CD4-positive, alpha-beta T cell treated with Interferon alpha-2 for 1 hour (primary cell): ENCODE measurements at places on chromosomes 7 and 10.

- DNase-seq = no peak
These were observed 809.5 kb upstream of the CELF2 start for GRCh38 chr10:10208196-10208595.

DNA sequence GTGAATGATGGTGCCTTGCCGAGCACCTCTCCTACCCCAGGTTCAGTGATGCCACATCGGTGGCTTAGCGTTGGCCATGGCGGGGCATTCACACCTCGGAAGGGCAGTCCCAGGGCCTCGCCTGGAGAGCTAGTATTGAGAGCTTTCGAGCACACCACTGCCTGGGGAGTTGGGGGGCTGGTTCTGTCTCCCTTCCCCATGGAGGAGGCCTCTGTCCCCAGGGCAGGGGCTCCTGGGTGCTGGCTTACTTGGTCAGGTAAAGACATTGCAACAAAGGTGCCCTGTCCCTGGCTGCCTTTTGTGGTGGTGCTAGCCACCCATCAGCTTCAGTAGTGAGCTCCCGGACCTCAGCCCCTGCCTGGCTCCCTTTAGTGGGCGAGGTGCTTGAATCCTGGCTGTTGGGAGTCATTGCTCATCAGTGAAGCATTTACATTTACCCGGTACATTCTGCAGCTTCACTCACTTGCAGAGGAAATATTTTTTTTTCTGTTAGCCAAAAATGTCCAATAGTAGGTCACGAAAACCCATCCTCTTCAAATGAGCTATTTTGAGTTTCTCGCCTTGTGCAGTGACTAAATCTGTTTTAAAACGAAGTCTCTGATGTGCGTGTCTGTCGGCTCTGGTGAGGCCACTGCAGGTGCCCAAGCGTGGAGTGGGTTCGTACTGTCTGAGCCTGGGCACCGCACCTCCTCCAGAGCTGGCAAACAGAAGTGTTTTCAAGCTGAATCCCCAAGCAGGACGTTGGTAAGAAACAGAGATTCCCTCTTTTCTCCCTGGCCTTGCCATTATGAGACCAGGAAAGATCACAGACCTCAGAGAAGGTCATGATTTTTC lies 95.5 kb downstream of the INPP5A start:
- DNase-seq = no peak

GRCh38 chr7:21108182-21108581 lies 319.7 kb upstream of the SP4 start:
- no peak for DNase-seq

DNA sequence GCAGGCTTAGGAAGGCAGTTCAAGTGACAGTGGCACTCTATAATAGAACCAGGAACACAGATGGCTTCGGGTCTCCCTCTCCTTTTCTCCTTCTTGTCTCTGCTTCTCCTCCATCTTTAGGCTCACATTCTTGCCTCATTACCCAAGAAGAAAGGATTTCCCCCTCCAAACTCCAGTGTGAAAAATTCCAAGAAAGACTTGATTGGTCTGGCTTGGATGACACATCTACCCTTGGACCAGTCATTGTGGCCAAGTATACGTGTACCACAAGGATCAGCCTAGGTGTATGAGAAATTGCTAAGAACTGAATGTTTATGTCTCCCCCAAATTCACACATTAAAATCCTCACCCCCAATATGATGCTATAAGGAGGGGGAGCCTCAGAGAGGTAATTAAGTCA lies 53.9 kb downstream of the PRTFDC1 start:
- no peak for DNase-seq

DNA sequence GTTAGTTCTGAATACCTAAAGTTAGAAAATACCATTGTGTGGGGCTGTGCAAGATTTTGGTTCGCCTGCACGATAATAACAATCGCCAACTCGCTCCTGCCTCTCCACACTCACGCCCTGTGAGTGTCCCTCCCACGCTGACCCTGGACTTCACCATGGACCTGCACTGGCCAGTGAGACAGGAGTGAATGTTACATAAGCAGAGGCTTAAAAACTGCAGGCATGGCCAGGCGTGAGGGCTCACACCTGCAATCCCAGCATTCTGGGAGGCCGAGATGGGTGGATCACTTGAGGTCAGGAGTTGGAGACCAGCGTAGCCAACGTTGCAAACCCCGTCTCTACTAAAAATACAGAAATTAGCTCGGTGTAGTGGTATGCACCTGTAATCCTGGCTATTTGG lies 68.4 kb downstream of the TCERG1L start:
- DNase-seq = no peak

DNA sequence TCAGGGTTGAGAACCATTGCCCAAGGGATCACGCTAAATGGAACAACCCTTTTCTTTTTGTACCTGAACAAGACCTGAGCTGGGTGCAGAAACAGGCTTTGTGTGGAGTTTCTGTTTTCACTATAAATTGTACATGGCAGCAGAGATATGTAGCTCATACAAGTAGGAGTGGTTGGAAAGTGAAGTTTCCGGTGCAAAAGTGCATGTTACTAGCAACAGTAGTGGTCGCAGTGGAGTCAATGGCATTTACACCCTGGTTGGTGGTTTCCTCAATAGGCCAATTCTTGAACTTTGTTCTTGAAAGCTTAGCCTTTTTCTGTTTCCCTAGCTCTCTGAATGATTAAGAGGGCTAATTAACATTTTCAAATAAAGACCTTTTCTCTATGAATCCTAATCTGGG lies 170.7 kb downstream of the NEBL start:
- no peak for DNase-seq

DNA sequence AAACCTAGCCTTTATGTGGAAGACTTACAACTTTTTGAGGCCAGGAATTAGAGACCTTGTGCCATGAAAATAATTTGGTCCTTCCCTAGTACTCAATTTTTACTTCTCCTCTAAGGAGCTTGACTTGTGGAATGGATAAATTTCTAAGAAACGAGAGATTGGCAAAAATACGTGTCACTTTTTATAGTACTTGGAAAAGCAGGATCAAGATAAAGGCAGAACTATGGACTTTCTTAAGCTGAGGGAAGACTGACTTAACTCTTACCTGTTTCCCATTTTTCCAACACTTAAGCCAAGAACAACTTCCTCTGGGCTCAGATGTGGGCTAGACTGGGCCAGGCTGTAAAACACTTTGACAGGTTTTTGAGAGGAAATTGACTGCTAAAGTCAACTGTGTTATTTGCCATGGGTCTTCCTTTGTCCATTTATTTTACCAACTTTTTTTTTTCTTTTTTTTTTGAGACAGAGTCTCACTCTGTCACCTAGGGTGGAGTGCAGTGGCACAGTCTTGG lies 2.0 kb upstream of the WBP1L start:
- no peak for DNase-seq

- DNase-seq = no peak
These were observed 23.1 kb upstream of the PTTG1IP2 start for GRCh38 chr7:90446137-90446899.

- DNase-seq = no peak
These were observed 25.5 kb downstream of the SLC18A2 start for GRCh38 chr10:117266400-117266799.

DNA sequence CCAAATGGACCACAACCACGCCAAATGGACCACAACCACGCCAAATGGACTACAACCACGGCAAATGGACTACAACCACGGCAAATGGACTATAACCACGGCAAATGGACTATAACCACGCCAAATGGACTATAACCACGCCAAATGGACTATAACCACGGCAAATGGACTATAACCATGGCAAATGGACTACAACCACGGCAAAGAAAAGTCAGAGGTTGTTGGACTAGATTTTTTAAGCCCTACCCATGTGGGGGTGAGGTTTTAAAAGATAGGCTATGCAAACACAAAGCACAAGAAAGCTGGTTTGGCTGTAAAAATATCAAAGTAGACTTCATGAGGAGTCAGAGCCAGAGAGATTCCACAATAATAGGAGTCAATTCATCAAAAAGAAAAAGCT lies 55.8 kb downstream of the NCAPG2 start:
- DNase-seq = no peak

DNA sequence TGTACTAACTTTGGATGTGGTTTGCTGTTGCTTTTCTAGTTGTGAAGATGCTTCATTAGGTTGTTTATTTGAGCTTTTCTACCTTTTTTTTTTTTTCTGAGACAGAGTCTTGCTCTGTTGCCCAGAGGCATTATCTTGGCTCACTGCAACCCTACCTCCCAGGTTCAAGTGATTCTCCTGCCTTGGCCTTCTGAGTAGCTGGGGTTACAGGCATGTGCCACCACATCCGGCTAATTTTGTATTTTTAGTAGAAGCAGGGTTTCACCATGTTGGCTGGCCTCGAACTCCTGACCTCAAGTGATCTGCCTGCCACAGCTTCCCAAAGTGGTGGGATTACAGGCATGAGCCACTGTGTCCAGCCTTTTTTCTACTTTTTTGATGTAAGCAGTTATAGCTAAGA lies 93.7 kb downstream of the ADAM22 start:
- no peak for DNase-seq

DNA sequence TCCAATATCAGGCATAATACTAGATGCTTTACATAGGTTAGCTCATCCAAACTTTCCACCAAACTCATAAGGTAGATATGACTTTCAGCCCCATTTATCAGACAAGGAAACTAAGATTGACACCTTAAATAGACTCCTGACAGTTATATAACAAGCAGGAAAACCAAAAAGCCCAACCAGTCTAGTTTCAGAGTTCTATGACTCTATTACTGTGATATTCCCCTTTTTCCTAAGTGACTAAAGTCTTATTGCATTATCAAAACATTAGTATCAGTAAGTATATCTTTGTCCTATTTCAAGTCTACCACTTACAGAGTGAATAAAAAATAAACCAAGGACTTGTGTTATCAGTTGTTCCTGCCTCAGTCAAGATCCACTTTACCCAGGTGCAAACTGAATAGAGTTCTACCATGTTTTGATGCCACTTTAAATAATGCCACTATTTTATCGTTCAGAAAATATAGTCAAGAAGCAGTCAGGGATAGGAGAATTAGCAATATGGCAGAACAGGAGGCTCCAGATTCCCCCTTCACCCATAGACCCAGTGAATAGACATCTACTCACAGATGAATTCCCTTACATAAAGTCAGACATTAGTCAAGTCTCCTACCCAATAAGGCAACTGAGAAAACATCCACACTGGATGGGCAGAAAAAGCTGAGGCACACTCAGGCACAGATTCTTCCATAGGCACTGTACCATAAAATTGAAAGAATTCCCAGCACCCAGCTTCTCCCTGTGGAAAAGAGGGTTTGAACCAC lies 74.1 kb downstream of the CRPPA start:
- no peak for DNase-seq

- no peak for DNase-seq
These were observed 275.2 kb downstream of the ACTR3B start for GRCh38 chr7:153034791-153035190.

DNA sequence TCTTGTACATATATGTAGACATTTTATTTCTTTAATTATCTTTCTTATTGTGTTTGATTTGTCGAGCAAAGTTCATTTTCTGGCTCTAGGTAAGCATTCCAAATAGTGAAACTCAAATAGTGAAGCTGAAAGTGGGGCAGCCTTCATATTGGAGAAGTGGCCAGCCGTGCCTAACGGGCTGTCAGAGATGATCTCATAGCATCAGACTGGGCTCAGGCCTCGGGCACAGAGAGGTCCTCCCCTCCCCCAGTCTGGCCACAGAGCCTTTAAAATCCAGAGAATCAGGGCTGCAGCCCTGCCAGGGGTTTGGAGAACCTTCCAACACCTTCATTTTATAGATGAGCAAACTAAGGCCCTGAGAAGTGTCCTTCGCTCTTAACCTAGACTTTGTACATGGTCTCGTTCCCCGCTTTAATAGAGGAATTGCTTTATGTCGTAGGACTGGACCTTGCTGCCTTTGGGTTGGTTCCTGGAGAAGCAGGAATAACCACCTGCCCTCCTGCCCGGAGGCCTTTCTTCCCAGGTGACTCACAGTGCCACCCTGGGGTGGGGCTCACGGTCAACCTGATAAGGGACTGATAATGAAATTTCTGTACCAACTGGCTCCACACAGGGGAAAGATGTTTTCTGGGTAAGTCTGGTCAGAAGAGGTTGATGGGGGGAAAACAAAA lies 7.3 kb downstream of the TSPAN15 start:
- no peak for DNase-seq

DNA sequence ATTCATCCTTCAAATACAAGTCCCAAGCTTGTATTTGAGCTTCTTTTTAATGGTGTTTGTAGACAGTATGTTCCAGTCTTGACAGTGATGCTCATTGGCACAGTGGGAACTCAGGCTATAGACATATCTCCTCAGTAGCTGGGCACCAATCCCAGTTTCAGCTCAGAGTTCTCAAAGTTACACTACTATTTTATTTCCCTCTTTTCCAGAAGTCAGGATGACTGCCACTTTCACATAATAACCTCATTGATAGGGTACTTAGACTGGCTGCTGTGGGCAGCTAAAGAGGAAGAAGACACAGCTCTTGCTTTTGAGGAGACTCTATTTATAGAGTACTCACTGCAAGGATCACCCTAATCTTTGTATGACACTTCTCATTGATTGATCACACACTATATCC lies 2.4 kb downstream of the GBF1 start:
- no peak for DNase-seq

GRCh38 chr7:40489844-40490602 lies 355.2 kb downstream of the SUGCT start:
- no peak for DNase-seq

- DNase-seq = no peak
These were observed 3.0 kb downstream of the PCLO start for GRCh38 chr7:83159731-83160130.

GRCh38 chr7:139340808-139341057 lies 404 bp upstream of the FMC1 start:
- DNase-seq = no peak

GRCh38 chr7:80255656-80256055 lies 121.0 kb downstream of the GNAI1 start:
- no peak for DNase-seq

GRCh38 chr10:111515706-111516105 lies 438.9 kb downstream of the ADRA2A start:
- no peak for DNase-seq

- no peak for DNase-seq
These were observed 8.8 kb upstream of the TRPV6 start for GRCh38 chr7:142894112-142894984.

DNA sequence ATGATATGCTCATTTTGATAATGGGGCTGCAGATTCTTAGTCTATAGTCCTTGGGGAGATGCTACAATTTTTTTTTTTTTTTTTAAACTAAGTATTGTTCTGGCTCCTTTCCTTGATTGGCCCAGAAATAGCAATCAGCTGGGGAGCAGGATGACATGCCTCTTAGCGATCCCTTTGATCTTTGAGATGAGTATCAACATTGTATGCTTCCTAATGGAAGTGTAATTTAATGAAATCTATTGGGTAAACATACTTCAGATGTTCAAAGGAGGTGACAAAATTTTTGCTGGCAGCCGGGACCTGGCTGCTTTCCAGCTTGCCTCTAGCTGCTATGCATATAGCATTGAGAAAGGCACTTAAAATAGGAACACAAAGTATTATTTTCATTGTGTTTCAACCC lies 43.5 kb downstream of the VTI1A start:
- DNase-seq = no peak

- DNase-seq = no peak
These were observed 23.9 kb downstream of the DRGX start for GRCh38 chr10:49371967-49372366.

- DNase-seq = no peak
These were observed 12.7 kb downstream of the PPIF start for GRCh38 chr10:79359816-79360498.

GRCh38 chr10:49748006-49748405 lies 14.1 kb downstream of the OGDHL start:
- no peak for DNase-seq
